ENCODE measurements at places on chromosomes 3 and 15. TPM values are rescaled to one million over a fixed set of nuclear protein-coding genes. Genes with fewer than 3 reads are reported as not detected.

GRCh38 chr3:50583897-50584296 is 14.6 kb downstream of the HEMK1 start:
- DNase-seq = peak; percentile 99

- no peak for DNase-seq
These were observed 68.9 kb downstream of the DNASE1L3 start for GRCh38 chr3:58141766-58142345.

DNA sequence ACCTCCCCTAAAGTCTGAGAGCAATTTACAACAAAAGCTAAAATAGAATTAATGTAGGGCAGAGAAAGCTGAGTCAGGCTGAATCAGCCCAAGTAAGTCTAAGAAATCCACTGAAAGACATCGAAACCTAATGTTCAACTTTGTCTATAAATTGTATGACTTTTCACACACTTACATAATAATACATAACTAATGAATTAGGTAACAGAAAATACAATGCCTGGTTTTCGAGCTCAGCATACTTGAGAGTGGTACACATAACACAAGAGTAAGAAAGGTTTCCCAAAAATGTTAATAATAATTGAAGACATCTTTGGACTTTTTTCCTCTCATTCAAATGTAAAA is 55.3 kb upstream of the VGLL4 start:
- no peak for DNase-seq

GRCh38 chr3:139547666-139548065 is 8.1 kb upstream of the RBP1 start:
- DNase-seq = no peak

- DNase-seq = no peak
These were observed 4.2 kb downstream of the ZSCAN2 start for GRCh38 chr15:84604826-84605553.

DNA sequence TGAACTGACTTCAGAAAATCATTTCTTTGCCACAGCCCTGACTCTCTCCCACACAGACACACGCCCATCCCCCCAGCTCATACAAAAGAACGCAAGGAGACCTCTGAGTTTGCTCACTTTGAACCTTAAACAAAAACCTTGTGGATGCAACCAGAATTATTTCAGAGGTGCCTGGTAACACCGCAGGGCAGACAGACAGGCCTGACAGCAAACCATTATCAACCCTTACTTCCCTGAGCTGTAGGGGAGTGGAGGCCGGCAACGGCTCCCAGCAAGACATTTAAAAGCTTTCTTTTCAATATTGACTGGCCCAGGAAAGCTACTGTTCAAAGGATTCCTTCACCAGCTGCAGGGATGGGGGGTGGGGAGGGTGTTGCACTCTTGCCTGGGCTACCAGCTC is 2.0 kb upstream of the EFCC1 start:
- no peak for DNase-seq

DNA sequence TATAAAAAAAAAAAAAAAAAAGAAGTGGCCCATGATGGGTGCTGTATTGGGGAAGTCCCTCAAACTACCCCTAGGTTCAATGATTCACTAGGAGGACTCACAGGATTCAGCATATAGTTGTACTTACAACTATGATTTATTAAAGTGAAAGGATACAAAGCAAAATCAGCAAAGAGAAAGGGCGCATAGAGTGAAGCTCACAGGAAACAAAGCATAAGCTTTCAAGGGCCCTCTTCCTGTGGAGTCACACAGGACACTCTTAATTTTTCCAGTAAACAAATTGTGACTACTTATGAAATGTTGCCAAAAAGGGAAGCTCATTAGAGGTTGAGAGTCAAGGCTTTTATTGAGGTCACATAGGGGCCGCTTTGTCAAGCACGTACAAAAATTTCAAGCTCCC is 153.7 kb upstream of the GAP43 start:
- DNase-seq = no peak

- DNase-seq = no peak
These were observed 28.2 kb downstream of the DAG1 start for GRCh38 chr3:49498239-49498638.

GRCh38 chr3:55166576-55167555 is 239.0 kb upstream of the LRTM1 start:
- DNase-seq = no peak

DNA sequence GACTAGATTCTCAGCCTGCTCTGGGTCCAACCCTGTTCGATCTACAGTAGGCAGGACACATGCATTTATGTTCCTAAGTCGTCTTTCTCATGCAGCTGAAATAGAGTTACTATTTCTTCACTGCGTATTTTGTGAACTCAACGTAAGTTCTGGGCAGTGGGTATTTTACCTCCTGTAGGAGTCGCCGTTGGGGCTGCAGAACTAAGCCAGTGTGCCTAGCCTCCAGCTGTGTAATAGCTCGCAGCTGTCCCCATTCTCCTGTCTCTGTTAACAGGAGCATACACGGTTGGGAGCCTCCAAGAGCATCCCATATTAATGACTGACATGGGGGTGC is 58.4 kb upstream of the HRH1 start:
- no peak for DNase-seq

DNA sequence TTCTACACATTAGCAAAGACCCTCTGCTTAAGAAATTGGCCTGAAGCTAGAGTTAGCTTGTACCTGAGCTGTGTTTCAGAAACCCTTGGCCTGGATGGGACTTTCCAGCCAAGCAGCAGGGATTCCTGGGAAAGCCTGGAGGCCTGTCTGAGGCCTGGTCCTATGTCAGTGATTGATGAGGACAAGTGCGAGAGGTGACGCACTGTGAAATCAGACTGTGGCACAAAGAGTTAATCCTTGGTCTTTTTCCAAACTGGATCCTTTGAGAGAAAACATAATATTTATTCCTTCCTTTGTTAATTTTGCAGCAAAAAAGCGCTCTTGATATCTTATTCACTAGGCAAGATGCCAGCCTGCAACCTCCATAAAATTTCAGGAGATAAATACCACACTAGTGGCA is 225.0 kb upstream of the ATP11B start:
- no peak for DNase-seq

- DNase-seq = no peak
These were observed 561 bp upstream of the CPLX3 start for GRCh38 chr15:74825866-74826265.

DNA sequence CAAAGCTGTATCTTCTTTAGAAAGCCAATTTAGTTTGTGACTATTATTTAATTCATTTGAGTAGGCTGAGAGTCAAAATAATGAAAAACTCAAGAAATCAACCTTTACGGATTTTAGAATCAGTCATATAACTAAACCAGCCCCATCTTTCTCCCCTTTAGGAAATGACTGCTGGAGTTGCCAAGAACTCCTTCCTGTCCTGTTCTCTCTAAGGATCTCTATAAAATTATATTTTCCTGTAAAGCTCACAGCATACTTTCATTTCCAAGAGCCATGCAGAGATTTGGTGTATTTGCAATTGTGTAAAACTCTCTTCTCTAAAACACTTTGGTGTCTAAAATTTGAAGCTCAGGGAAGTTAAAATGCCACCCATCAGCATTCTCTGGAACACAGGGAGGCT is 323.4 kb upstream of the GBE1 start:
- no peak for DNase-seq

DNA sequence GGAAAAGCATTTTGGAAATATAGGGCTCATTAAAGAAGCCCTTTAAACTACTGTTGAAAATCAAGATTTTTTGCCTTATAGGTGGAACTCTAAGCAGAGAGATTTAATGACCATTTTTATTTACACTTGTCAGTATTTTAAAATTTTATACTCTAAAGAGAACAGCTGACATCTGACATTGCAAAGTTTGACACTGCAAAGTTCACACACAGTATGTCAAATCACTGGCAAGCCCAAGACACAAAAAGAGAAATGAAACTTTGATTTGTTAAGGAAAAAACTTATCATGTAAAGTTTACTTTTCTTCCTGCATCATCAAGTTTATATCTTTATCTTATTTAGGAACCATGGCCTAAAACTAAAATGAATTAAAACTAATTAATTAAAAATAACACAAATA is 40.2 kb downstream of the DPH6 start:
- no peak for DNase-seq

- peak; percentile 52 for DNase-seq
These were observed 3.2 kb upstream of the TBC1D23 start for GRCh38 chr3:100257586-100257985.

DNA sequence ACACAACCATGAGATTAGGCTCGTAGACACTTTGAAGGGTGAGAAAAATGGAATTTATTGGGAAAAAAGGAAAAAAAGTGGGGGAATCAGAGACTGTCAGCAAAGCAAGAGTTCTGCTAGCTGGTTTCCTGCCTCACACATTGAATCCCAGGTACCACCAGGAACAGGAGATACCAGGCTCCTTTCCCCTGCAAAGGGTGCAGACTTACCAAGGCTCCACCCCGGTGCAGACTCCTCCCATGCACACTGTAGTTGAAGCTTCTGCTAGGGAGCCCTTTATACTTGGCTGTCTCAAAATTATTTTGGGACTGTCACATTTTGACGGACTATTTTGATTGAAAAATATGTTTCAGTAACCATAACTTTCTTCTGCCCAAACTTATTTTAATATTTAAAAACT is 819.9 kb upstream of the GBE1 start:
- no peak for DNase-seq

- no peak for DNase-seq
These were observed 25.3 kb downstream of the SLC30A4 start for GRCh38 chr15:45497261-45497660.

GRCh38 chr3:186181901-186182300 is 73.0 kb upstream of the ETV5 start:
- no peak for DNase-seq

- no peak for DNase-seq
These were observed 42.6 kb downstream of the KLHL25 start for GRCh38 chr15:85752124-85752475.

- DNase-seq = no peak
These were observed 297.9 kb downstream of the EDEM1 start for GRCh38 chr3:5485427-5485826.

- DNase-seq = no peak
These were observed 499.1 kb downstream of the ROBO2 start for GRCh38 chr3:77539014-77539413.

CHL1 gene
- total RNA-seq = 0.67 TPM

CCRL2 gene
- 1.6 TPM for total RNA-seq

OIP5 gene
- 3.5 TPM for total RNA-seq

PPCDC gene
- 5.2 TPM for total RNA-seq

Data from psoas muscle (tissue), 8 donors.